ENCODE measurements at places on chromosomes 3 and 15.

GRCh38 chr15:67587754-67588153 is 45.3 kb downstream of the MAP2K5 start:
- H3K36me3 ChIP-seq, result peaks cover 4% of the 10 kb centered on the region
- no peak for DNase-seq
- H3K4me3 ChIP-seq, result no peak overlapping the region
- H3K4me1 ChIP-seq, result no peaks in the 10 kb centered on the region
- H3K27me3 ChIP-seq, result no peaks in the 10 kb centered on the region
- H3K27ac ChIP-seq, result no peak overlapping the region

DNA sequence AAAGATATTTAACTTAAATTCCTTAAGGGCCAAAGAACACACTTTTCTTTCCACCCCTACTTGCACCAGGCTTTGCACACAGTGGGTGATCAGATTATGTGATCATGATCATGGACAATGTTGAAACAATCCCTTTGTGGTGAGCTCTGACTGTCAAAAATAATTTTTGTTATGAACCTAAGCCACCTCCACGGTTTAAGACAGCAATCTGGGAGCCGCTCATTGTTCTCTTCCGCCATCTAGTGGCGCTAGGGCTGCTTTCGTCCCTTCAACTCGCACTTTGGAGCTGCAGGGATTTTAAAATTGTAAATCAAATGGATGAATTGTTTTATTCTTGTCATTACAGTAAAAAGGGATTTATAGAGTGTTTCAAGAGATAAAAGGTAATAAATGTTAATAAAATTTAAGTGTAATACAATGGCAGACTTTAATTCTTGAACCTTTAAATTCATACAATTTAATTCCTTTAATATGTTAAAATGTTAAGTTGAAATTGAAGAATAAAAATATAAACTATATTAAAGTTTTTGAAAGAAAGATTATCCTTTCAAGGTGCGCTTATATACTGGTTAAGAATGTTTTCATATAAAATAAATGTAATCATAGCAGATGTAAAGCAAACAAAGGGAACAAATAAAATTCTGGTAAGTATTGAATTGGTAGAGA is 45.3 kb upstream of the ARL6 start:
- peak; percentile 37 for DNase-seq
- no peak overlapping the region for H3K4me3 ChIP-seq
- no peaks in the 10 kb centered on the region for H3K36me3 ChIP-seq
- H3K27me3 ChIP-seq, result no peaks in the 10 kb centered on the region

GRCh38 chr15:58758141-58758540 is 8.6 kb upstream of the ADAM10 start:
- H3K36me3 ChIP-seq, result no peaks in the 10 kb centered on the region
- H3K27ac ChIP-seq, result no peak overlapping the region
- H3K4me3 ChIP-seq, result no peak overlapping the region
- no peaks in the 10 kb centered on the region for H3K27me3 ChIP-seq
- H3K4me1 ChIP-seq, result no peaks in the 10 kb centered on the region
- no peak for DNase-seq

GRCh38 chr3:141489203-141489602 is 2.4 kb downstream of the RASA2 start:
- H3K27ac ChIP-seq, result no peak overlapping the region
- no peaks in the 10 kb centered on the region for H3K36me3 ChIP-seq
- no peak for DNase-seq
- H3K27me3 ChIP-seq, result no peaks in the 10 kb centered on the region

DNA sequence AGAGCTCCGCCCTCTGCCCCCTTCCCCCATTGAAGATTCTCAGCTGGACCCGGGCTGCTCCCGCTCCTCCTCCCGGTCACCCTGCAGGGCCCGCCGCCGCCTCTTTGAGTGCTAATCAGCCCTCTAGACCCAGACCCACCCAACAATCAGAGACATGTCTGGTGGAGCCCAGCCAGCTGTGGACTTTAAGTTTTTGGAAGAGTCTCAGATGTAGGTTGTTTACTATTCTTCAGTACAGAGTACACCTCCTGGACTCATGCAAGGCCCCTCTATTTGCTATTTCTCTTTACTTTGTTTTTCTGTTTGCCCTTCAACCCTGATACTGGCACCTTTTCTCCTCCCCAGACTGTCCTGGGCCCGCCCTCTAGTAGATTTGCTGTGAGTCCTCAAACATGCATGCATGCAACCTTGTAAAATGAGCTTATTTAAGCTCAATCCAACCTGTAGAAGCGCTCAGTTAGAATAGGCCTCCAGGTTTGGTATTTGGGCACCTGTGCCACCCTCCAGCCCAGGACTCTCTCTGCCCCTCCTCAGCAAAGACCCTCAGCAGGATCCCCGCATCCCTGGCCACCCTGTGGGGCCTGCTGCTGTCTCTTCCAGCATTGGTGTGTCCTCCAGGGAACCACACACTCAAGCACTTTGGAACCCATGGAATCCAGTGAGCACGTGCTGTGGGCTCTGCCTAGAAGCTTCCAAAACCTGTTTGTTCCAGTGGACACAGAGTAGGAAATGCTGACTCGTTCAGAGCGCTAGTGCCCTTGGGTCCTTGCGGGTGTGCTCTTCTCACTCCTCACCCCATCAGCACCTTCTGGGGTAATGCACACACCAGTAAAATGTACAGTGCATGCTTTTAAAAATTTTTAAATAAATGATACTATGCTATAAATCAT is 4.6 kb downstream of the PRR23E start:
- no peak overlapping the region for H3K4me3 ChIP-seq
- H3K4me1 ChIP-seq, result no peaks in the 10 kb centered on the region
- DNase-seq, result no peak
- peaks cover 2% of the 10 kb centered on the region for H3K27me3 ChIP-seq
- H3K36me3 ChIP-seq, result no peaks in the 10 kb centered on the region

DNA sequence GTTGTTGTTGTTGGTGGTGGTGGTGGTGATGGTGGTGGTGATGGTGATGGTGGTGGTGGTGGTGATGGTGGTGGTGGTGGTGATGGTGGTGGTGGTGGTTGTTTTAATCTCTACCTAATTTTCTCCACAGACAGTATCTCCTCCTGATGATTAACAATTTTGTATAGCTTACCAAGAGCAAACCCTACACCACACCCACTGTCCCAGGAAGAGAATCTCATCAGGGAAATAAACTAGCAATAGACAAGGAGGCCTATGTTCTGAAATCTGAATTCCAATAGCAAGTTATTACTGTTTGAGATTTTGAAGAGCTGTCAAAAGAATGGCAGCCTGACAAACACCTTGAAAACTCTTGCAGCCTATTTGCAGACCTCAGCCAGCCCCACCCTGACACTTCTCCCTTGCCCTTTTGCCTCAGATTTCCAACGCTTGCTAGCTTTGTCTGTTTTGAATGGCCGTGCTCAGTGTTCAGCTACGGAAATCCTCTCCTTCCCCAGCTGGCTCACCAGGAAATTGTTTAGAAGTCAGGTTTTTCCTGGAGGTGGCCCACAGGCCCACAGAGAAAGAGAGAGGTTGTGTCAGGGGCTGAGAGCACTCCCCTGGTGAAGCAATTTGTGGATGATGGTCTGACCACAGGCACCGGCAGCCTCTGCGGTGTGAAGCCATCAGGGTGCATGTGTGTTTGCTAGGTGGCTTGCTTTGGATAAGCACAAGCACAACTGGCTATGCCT is 101.6 kb downstream of the MAGI1 start:
- no peaks in the 10 kb centered on the region for H3K36me3 ChIP-seq
- H3K27me3 ChIP-seq, result no peaks in the 10 kb centered on the region
- DNase-seq, result no peak
- no peaks in the 10 kb centered on the region for H3K4me1 ChIP-seq
- no peak overlapping the region for H3K4me3 ChIP-seq
- H3K27ac ChIP-seq, result no peak overlapping the region

GRCh38 chr3:152458376-152459117 is 189.8 kb downstream of the MBNL1 start:
- H3K27ac ChIP-seq, result no peak overlapping the region
- no peaks in the 10 kb centered on the region for H3K4me1 ChIP-seq
- DNase-seq, result peak; percentile 58
- no peak overlapping the region for H3K4me3 ChIP-seq
- no peaks in the 10 kb centered on the region for H3K27me3 ChIP-seq
- peaks cover 35% of the 10 kb centered on the region for H3K36me3 ChIP-seq

DNA sequence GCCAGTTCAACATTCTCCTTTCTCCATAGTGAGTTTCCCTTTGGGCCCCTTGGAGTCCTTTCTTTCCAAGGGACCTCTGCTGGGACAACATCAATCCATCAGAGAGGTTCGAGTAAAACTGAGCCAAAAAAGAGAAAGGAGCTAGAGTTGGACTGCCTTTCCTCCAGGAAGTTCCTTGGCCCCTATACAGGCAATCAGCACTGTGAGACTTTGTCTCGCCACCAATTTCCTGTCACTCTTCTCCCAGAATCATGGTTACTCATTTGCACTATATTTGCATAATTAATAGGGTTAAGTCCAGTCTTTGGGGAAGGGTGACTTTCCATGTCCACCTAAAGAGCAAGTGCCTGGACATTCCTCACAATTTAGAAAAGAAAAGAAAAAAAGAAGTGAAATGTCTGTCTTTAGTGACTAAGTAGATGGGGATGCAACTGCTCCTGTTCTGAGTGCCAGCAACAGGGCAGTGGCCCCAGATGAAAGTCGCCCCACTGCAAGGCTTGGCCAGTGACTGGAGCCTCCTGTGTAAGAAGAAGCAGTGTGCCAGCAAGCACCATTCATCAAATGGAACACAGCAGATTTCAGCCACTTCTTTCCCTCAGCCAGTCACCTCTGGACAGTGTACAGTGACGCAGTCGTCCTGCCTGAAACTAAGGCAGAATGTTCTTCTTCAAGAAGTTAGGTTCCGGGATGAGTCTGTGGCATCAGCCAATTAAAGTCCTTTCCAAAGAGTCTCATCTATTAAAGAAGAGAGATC is 91.6 kb downstream of the FSIP1 start:
- H3K27me3 ChIP-seq, result no peaks in the 10 kb centered on the region
- no peak overlapping the region for H3K4me3 ChIP-seq
- no peaks in the 10 kb centered on the region for H3K36me3 ChIP-seq

DNA sequence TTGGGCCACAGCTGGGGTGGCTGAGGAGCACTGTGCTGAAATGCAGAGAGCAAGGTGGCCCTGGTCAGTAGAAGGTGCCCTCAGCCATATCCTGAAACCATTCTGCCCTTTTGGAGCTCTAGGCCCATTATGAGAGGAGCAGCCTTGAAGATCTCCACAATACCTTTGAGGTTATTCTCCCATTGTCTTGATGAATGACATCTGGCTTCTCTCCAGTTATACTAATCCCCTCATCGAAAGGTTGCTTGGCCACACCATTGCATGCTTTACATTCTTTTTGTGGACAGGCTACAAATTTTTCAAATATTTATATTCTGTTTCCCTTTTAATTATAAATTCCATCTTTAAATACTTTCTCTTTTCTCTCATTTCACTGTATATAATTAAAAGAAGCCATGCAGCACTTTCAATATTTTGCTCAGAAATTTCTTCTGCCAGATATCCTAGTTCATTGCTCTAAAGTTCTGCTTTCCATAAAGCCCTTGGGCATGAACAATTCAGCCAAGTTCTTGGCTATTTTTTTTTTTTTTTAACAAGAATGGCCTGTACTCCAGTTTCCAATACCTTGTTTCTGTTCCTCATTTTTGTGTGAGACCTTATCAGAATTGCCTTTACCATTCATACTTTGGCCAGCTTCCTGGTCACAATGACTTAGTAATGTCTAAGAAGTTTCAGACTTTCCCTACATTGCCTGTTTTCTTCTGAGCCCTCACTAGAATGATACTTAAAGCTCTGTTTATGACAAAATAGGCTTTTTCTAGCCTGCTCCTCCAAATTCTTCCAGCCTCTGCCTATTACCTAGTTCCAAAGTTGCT is 138.9 kb upstream of the SGO1 start:
- H3K4me3 ChIP-seq, result no peak overlapping the region
- H3K27me3 ChIP-seq, result no peaks in the 10 kb centered on the region
- DNase-seq, result peak; percentile 61
- no peaks in the 10 kb centered on the region for H3K36me3 ChIP-seq

DNA sequence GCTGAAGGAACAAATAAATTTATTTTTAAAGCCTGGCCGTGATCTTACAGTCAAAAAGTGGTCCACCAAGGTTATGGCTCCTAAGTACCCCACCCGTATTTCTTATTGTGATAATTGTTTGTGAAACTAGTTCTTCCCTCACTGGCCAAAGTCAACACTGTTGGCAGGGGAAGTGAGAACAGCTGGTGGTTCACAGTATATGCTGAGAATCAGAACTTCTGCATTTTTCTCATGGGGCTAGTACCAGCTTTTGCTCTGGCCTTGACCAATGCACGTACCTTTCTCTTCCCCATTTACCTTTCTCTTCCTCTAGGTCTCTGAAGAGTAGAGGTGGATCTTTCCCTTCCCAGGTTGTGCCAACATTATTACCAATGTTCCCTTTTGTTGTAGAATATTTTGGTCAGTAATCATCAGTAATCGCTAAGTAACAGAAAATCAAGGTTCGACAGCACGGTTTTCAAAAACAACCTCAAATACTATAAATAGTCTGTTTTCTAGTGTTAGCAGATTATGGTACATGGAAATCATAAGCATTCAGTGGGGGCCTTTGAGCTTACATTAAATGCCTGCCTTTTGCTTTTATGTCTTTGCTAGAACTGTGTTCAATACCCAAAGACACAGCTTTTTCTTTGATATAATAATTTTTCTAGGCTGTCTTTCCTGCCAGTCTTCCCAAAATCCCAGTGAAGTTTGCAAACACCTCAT is 268.0 kb downstream of the LPP start:
- no peak for DNase-seq
- H3K4me3 ChIP-seq, result no peak overlapping the region
- H3K36me3 ChIP-seq, result no peaks in the 10 kb centered on the region
- H3K27ac ChIP-seq, result peak overlapping the region; percentile 53
- H3K27me3 ChIP-seq, result no peaks in the 10 kb centered on the region

Data from astrocyte (in vitro differentiated cells and primary cell).